ENCODE measurements at places on chromosomes 7 and 10.

DNA sequence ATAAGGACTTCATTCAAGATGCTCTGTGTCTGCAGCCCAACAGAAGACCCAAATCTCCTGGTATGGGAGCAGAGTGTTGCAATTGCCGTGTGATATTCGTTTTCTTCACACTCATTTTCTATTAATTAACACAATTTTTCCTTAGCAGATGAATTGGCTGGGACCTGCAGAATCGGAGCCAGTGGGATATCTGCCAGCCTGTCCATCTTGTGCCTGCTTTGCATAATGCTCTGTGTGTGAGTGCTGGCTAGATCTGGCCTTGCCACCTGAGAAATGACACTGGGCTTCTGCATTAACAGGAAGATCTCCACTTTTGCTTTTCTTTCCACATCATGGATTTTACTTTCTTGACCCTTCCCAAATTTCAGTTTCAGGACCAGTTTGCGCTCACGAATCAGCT is 70.4 kb upstream of the GPR158 start:
- DNase-seq = no peak

DNA sequence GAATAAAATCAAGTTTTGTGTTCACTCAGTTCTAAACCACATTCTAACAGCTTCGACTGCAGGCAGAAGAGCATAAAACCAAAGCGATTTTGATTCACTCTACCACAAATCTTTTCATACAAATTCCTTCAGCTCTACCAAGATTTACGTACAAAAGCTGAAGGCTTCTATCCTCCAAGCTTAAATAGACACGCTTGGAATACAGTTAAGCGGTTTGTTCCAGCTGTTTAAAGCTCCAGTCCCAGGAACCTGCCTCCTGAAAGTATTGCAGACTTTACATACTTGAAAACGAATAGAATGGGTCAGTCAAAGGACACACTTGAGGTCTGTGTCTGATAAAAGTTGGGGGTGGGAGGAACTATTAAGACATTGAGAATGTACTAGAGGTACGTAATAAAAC is 102.9 kb downstream of the MPP7 start:
- DNase-seq = no peak

- DNase-seq = no peak
These were observed 102.3 kb upstream of the PPIF start for GRCh38 chr10:79244841-79245504.

DNA sequence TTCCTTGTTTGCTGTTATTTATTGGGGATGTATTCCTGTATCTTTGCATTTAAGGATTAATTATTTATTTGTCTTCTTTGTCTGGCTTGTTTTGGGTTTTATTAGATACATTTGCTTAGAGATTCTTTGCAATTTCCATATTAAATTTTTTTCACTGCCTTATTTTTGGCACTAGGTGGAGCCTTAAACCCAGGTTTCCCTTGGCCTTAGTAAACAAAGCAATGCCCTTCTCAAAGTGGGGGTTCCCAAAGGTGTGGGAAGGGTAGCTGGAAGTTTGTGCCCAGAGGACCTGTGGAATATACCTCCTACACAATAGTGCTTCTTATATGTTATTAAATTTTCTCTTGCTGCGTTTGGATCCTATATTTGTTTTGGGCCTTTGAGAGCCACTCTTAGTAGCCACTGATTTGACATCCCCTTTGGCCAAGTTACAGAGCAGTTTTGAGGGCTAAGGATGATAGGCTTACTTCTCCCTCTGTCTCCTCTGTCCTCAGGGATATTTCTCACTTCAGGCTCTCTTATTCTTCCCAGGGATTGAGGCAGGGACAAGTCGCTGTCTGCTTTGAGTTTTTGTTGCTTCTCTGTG is 162.3 kb downstream of the ITGB1 start:
- no peak for DNase-seq
